ENCODE measurements at places on chromosomes 12 and 14.
A peak's percentile ranks its signal among the peaks of the same experiment; 100 is the strongest.

DNA sequence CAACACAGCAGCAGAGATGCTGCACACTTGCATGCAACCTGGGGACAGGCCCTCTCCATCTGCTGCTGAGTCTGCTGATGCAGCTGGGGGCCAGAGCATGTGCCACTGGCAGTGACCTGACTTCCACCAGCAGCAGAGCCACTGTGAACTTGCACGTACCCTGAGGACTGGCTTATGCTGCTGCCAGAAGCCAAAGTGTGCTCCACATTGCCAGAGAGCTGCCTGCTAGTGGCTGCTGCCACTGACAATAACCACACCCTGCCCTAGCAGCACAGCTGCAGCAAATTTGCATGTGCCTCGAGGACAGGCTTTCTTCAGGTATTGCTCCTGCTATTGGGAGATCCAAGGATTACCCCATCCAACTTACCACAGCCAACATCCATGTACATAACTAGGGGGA lies 4.5 kb upstream of the PRR4 start:
- DNase-seq, result no peak

GRCh38 chr14:51547701-51548100 lies 104.0 kb upstream of the FRMD6 start:
- DNase-seq, result no peak

DNA sequence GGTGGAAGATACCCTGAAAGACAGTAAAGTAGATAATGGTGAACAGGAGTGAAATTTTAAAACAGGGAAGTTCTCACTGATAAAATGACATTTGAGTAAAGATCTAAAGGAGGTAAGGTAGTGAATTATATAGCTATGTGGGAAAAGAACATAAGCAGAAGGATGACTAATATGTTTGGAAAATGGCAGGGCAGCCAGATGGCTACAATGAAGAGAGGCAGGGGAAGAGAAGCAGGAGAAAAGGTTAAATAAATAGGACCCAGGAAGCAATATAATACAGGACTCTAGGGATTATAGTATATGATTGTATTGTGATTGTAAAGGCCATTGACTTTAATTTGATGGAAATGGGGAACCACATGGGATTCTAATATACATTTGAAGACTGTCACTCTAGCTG lies 33.0 kb downstream of the SCFD1 start:
- no peak for DNase-seq

GRCh38 chr12:79255288-79255687 lies 390.7 kb downstream of the SYT1 start:
- DNase-seq, result no peak

GRCh38 chr12:118120579-118121363 lies 15.2 kb upstream of the PEBP1 start:
- DNase-seq, result peak; percentile 90

DNA sequence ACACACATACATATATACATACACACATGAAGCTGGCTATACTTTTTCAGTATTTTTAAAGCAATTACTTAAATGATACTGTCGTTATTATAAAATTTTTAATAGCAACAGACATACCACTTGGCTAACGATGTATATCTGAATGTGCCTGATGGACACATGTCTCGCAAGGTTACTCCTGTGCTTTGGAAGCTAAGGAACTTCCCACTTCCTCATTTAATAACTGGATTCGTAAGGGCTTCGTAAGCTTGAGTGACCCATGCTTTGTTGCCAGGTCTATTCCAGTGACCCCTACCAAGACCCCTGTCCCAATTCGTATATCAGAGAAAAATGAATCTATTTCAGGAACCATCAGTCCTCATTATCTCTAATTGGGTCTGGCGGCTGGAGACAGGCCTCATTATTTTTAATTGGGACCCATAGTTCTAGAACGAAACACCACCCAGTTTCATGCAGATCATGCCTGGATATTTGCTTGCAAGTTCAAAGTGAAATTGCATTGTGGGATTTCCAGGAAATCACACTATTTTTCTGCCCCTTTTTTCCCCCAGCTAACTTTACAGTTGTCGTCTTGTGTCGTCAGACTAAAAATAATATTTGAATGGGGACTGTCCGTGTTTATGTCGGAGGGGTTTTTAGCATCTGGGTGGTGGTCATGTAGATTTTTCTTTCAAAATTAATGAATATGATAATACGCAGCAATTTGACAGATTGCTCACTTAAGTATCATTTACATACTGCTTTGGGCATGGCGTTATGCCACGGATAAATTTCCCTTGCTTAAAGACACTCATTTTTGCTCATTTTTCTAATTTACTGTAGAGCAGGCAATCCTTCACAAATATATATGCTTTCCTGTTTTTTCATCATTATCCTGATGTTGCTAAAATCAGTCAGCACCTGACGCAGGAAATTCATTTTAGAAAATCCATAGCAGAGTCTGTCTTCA lies 17.1 kb upstream of the MYO1H start:
- DNase-seq, result no peak

GRCh38 chr12:119122047-119122446 lies 56.7 kb upstream of the HSPB8 start:
- DNase-seq, result no peak

GRCh38 chr14:59677771-59678231 lies 101.2 kb upstream of the CCDC175 start:
- DNase-seq, result no peak

DNA sequence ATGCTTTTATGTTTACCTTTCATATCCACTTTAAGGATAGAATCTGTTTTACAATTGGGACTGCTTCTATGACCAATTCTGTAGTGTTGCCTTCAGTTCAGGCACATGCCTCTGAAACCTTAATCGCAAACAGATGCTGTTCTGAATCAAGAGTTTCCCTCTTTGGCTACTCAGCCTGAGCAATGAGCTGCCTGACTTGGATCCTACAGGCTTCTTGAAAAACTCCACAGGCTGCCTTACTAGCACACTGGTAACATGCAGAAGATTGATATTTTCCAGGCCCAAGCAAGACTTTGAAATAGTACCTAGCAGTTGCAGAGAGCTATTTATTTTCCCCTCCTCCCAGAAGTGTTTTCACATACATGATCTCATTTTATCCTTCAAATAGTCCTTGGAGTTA lies 34.8 kb upstream of the PMCH start:
- DNase-seq, result no peak

- DNase-seq, result no peak
These were observed 22.6 kb upstream of the BMP4 start for GRCh38 chr14:53979113-53979681.

- DNase-seq, result no peak
These were observed 10.8 kb downstream of the NGB start for GRCh38 chr14:77260199-77260598.

- DNase-seq, result peak; percentile 90
These were observed at the start of gene SETD3 for GRCh38 chr14:99479906-99480869. SETD3 (minus strand) TSS chr14:99480859; CDS start chr14:99465805, 15,054 bp downstream.

DNA sequence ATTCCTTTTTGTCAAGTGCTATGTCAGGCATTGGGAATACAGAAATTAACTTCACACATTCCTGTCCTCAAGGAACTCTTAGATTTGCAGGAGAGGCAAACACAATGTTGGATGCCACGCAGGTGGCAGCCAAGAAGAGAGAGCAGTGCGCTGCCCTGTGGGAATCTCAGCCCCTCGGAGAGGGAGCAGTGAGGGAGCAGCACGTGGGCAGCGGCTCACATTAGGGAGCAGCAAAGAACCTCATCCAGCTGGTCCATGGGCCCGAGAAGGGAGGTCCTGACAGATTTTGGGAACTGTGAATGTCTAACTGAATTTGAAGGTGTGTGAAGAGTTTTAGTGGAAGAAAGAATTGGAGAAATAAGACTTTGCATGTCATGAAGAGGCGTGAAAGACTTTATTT lies 47.2 kb upstream of the EVL start:
- DNase-seq, result no peak

- no peak for DNase-seq
These were observed 118.9 kb downstream of the C12orf75 start for GRCh38 chr12:105449431-105449830.

DNA sequence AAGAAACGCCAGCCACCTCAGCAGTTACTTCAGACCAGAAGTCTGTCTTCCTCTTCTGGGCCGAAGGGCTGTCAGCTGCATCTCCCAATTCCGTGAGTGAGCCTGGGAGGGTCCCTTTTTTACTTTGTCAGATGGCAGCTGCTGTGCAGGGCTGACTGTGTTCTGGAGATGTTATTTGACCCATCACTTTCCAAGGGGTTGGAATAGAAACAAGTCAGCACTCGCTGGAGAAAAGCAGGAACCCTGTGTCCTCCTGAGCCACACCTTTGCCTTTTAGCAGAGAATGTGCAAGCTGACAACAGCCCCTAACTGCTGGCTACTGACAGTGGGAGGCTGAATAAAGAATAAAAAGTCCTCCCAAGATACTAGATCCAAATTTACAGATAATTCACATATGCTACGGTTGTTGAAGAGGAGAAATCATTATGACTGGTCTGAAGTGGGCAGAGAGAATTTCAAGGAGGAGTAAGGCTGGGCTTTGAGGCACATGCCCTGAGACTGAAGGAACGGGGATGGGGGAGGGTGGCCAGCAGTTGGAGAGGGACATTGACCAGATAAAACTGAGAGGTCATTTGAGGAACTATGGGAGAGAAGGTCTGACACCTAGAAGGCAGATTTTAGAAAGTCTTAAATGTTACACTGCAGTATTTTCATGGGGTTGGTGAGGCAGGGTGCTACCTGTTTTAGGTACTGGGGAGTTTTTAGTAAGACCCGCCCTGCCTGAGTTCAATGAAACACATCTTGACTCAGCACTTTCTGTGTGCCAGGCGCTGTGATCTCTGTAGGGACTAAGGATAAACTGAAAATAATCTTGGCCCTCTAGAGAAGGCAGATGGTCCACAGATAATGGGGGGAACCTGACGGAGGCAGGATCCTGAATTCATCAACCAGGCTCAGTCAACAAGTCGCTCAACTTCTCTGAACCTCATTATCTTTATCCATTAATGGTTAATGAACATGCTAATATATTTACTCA lies 27.4 kb downstream of the FAM234B start:
- no peak for DNase-seq

DNA sequence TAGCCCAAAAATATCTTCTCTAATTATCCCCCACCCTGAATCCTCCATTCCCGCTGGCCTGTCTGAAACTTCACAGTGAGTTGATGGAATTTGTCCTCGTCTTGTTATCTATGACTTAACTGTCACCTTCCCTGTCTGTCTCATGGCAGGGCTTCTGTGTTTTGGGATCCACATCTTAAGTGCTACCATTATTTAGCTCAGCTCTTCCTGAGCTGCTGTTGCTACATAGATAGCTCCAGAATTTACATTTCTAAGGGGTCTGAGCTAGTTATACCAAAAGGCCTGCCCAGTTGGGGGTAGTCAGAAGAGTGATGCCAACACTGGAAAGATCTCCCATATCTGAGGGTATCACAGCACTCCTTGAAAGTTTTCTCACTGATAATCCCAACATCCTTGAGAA lies 57.0 kb upstream of the CDKN3 start:
- DNase-seq, result no peak

DNA sequence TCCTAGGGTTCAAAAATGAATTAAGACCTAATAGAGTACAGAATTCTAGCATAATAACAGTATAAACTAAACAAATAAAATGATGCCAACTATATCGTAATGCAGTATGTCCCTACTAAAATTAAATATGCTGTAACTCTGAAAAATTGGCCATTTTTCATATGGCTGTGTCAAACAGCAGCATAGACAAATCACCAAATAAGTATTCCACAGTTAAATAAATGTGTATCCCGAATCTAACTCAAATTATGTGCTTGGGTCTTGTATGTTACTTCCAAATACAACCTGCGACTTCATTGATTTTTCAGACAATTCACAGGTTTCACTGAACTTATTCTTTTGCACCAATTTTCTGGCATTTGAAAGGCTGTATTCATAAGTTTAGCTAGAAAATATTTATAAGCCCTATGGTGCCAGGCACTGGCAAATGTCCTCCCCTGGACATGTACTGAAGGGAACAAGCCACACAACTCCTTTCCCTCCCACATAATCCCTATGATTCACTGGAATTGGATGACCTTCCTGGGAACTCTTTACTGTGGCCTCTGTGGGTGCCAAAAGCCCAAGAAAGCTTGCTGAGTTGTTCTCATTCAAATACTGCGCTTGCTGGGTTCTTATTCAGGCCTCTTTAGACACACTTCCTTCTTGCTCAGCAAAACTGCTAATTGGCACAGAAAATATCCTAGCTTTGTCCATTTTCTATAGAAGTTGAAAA lies 108.8 kb downstream of the KITLG start:
- DNase-seq, result no peak

- no peak for DNase-seq
These were observed 48.6 kb upstream of the USP44 start for GRCh38 chr12:95599880-95600279.

GRCh38 chr12:93540466-93540865 lies 32.0 kb upstream of the SOCS2 start:
- no peak for DNase-seq

DNA sequence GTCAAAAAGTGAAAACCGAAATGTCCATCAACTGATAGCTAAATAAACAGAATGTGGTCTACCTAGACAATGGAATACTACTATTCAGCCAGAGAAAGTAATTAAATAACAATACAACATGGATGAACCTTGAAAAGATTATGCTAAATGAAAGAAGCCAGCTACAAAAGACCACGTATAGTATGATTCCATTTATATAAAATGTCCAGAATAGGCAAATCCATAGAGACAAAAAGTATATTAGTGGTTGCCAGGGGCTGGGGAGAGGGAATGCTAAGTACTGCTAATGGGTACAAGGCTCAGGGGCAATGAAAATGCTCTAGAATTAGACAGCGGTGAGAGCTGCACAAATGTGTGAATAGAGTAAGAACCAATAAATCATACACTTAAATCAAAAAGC lies 29.9 kb downstream of the CDC42BPB start:
- no peak for DNase-seq

DNA sequence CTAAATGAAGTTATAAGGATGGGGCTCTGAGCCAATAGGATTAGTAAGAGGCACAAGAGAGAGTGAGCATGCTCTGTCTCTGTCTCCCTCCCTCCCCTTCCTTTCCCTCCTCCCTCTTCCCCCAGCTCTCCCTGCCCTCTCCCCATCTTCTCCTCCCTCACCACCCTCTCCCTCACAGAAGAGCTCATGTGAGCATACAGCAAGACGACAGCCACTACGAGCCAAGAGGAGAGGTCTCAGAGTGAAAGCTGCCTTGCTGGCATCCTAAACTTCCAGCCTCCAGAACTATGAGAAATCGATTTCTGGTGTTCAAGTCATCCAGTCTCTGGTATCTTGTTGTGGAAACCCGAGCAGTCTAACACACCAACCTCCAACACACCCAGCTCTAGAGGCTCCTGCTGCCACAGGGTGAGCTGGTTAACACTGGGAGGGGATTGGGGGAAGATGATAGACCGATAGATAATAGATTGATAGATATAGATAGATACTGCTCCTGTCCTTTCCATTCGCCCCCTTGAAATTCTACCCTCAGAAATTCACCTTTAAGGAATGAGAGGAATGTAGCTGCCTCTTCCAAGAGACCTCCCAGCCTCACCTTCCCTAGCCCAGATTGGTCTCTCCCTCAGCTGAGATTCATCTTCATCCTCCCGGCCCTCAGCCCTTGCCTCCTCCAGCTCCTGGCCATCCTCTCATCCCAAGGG lies 25.8 kb upstream of the ACTN1 start:
- no peak for DNase-seq
